ENCODE measurements at places on chromosomes 4 and X.

DNA sequence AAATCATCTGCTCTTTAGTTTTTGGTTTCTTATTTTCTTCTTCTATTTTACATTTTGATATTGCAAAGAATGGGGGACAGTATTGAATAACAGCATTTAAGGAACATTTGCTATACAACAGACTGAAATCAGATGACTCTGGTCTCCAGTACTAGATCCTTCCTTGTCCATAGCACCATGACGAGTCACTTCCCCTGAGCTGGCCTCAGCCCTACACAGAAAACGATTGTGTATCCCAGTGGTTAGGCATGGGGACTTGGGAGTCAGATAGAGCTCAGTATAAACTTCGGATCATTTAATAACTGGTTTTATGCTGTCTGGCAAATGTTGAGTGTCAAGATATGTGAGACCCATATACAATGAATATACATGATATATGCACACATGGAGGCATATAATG lies 44.7 kb upstream of the BEX4 start:
- no peak for DNase-seq

DNA sequence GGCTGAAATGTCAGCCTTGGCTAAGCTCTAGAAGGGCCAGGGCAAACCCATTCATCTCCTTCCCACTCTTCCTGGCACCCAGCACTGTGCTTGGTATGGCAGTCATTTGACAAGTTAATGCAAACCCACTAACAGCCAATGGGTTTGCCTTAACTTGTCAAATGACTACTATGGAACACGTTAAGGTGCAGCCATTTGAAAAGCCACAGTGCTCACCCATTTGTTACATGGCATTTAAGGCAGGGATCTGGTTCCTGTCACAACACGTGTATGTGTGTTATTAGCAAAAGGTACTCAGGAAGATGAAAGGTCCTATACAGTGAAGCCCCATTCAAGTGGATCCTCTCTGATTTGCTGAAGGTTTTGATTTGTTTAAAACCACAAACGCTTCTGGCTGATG lies 7.2 kb downstream of the CRMP1 start:
- no peak for DNase-seq

DNA sequence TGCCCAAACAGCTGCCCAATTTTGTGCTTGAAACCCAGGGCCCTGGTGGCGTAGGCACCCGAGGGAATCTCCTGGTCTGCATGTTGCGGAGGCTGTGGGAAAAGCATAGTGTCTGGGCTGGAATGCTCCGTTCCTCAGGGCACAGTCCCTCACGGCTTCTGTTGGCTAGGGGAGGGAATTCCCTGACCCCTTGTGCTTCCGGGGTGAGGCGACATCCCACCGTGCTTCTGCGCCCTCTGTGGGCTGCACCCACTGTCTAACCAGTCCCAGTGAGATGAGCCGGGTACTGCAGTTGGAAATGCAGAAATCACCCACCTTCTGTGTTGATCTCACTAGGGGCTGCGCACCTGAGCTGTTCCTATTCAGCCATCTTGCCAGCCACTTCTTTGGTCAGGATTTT lies 399.4 kb upstream of the FTHL17 start:
- DNase-seq: no peak

GRCh38 chr4:18578307-18578706 lies 556.8 kb upstream of the LCORL start:
- DNase-seq: no peak

DNA sequence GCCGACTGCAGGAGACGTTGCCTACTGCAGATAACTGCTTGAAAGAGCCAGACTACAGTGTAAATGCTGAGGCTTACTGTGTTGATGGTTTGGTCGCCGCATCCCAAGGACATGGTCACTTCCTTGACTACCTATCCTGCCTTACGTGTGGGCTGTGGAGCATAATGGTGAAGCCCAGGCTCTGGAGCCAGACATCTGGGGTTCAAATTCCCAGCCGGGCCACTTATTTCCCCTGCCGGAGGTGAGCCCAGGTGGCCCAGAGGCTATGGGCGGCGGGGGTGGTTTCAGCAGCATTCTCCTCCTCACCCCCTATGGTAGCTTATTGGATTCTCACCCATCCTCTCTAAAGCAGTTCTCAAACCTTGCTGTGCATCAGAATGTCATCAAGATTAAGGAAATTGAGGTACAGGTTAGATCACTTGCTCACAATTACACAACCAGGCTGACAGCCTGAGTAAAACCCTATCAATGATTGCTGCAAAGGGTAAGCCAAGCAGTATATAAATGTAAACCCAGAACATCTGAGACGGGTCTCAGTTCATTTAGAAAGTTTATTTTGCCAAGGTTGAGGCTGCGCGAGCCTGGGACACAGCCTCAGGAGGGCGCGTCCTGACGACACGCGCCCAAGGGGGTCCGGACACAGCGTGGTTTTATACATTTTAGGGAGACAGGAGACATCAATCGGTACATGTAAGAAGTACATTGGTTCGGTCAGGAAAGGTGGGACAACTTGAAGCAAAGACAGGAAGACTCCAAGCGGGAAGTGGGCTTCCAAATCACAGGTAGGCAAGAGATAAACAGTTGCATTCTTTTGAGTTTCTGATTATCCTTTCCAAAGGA lies 48.5 kb downstream of the EVC start:
- DNase-seq: no peak

Data from inflammatory macrophage treated with lipopolysaccharide for 4 hours (primary cell).